ENCODE measurements at places on chromosomes 12 and 14.

DNA sequence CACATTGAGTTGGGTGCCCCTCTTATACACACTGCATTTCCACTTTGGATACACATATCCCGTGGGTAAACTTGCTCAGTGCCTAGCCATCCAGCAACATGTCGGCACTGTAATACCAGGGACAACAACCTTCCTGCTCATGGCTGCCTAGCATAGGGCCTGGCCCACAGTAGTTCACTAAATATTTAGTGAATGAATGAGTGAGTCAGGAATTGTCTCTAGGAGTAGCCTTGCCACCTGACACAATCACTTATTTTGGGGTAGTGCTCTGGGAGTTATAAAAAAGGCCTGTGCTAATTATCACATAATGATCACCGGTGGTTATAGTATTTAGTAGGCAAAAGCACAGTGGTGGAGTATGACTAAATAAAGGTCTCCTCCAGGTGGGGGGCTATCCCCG lies 8.5 kb upstream of the NUMB start:
- H3K27ac ChIP-seq = peak overlapping the region; percentile 98
- peaks cover 58% of the 10 kb centered on the region for H3K4me1 ChIP-seq
- no peaks in the 10 kb centered on the region for H3K36me3 ChIP-seq
- DNase-seq = no peak
- peaks cover 2% of the 10 kb centered on the region for H3K27me3 ChIP-seq
- no peak overlapping the region for H3K4me3 ChIP-seq

- H3K27ac ChIP-seq = no peak overlapping the region
- peaks cover 27% of the 10 kb centered on the region for H3K27me3 ChIP-seq
- H3K36me3 ChIP-seq = peaks cover 7% of the 10 kb centered on the region
- H3K4me1 ChIP-seq = peaks cover 32% of the 10 kb centered on the region
These were observed 3.0 kb upstream of the BLOC1S1 start for GRCh38 chr12:55712700-55713415.

DNA sequence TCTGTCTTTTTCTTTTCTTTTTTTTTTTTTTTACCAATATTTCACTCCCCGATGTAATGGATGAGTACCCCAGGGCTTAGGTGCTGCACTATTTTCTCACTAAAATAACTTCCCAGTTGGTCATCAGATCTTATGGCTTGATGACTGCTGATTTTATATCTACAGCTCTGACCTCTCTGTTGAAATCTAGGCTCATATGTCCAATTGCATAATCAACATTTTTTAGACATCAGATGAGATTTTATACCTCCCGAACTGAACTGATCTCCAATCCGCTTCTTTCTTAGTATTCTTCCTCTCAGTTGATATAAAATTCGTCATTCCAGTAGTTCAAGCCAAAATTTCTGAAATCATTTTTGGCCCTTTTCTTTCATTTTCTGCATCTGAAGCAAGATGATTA lies 1236.5 kb downstream of the SLC16A7 start:
- H3K27ac ChIP-seq = no peak overlapping the region
- H3K27me3 ChIP-seq = no peaks in the 10 kb centered on the region
- peaks cover 2% of the 10 kb centered on the region for H3K4me1 ChIP-seq
- no peak for DNase-seq
- H3K4me3 ChIP-seq = no peak overlapping the region

DNA sequence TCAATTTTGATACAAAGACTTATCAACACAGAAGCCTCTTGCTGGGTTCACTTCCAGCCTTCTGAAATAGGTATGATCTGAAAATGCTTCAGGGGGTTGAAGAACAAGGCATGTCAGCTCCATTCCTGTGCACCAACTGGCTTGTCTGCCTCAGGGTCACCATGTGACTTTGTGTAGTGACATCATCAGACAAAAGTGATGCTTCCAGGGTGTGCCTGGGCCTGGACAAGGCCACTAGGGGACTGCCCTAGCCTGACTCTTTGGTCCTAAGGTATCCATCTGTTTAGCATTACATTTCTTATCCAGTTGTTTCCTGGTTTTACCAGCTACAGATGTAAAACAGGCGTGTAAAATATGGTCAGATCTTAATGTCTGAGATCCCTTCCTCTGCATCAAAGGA lies 155.6 kb downstream of the CAND1 start:
- H3K4me3 ChIP-seq = no peak overlapping the region
- DNase-seq = no peak
- no peaks in the 10 kb centered on the region for H3K27me3 ChIP-seq
- no peaks in the 10 kb centered on the region for H3K36me3 ChIP-seq

- H3K4me3 ChIP-seq = peak within 1 kb of the TSS; percentile 99
- peak; percentile 54 for DNase-seq
- H3K27ac ChIP-seq = peak within 1 kb of the TSS; percentile 95
- H3K4me1 ChIP-seq = peaks cover 68% of the 10 kb centered on the region
- peaks cover 21% of the 10 kb centered on the region for H3K27me3 ChIP-seq
These were observed at the start of gene ITGA5 for GRCh38 chr12:54419088-54419887. Gene ITGA5, minus strand, starts transcription at chr12:54419266. Its CDS starts 68 bp downstream, at chr12:54419198.

DNA sequence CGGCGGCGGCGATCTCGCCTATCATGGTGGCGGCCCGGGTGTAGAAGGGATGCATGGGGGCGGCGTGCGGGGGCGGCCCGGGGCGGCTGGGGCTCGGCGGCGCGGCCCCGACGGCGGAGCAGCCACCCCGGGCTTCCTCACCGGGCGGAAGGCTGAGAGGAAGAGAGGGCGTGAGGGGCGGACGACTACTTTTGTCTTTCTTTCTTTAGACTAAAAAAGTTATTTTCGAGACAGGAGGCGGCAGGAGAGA lies 240 bp downstream of the BTG1 start:
- peak overlapping the region; percentile 98 for H3K27ac ChIP-seq
- peaks cover 28% of the 10 kb centered on the region for H3K36me3 ChIP-seq
- peaks cover 34% of the 10 kb centered on the region for H3K4me1 ChIP-seq
- peak overlapping the region; percentile 99 for H3K4me3 ChIP-seq
- H3K27me3 ChIP-seq = peaks cover 16% of the 10 kb centered on the region

DNA sequence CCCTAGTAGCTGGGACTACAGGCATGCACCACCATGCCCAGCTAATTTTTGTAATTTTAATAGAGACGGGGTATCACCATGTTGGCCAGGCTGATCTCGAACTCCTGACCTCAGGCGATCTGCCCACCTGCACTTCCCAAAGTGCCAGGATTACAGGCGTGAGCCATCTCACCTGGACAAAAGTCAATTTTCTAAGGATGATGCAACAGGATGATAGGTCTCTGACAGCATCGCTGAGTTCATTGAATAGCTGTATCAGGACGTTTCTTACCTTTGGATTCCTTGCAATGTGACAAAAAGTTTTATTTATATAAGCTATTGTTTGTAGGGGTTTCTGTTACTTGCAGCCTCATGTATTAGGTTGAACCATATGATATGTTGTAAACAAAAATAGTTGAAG lies 55.5 kb upstream of the PCED1B start:
- H3K27ac ChIP-seq = no peak overlapping the region
- no peak for DNase-seq
- no peaks in the 10 kb centered on the region for H3K36me3 ChIP-seq
- H3K4me1 ChIP-seq = no peaks in the 10 kb centered on the region
- H3K4me3 ChIP-seq = no peak overlapping the region

- no peaks in the 10 kb centered on the region for H3K36me3 ChIP-seq
- peaks cover 19% of the 10 kb centered on the region for H3K4me1 ChIP-seq
- no peak overlapping the region for H3K4me3 ChIP-seq
- no peak overlapping the region for H3K27ac ChIP-seq
- no peak for DNase-seq
These were observed 14.0 kb upstream of the C1S start for GRCh38 chr12:7046383-7047105.

- H3K27me3 ChIP-seq = peaks cover 1% of the 10 kb centered on the region
- H3K4me3 ChIP-seq = no peak overlapping the region
- peaks cover 3% of the 10 kb centered on the region for H3K4me1 ChIP-seq
- H3K36me3 ChIP-seq = no peaks in the 10 kb centered on the region
These were observed 173.5 kb upstream of the KRR1 start for GRCh38 chr12:75684678-75685616.

DNA sequence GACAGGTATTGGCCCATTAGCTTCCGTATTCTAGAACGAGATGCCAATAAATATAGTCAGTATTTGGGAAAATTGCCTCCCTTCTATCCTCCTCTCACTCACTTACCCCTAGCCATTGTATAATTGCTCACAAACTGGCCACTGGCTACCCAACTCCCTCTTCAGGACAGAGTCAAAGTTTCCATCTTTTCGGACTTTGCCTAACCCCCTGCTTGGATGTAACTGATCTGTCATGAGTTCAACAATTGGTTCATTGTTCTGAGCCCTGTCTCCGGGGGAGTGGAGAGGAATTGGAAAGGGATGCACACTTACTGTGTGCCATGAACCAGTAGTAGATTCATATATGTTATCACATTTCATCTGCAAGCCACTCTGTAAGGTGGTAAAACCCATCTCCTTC lies 12.2 kb downstream of the MYRFL start:
- no peak for DNase-seq
- no peaks in the 10 kb centered on the region for H3K36me3 ChIP-seq
- H3K27me3 ChIP-seq = no peaks in the 10 kb centered on the region
- no peak overlapping the region for H3K4me3 ChIP-seq

GRCh38 chr12:76621582-76622024 lies 62.0 kb upstream of the OSBPL8 start:
- no peak overlapping the region for H3K4me3 ChIP-seq
- H3K36me3 ChIP-seq = no peaks in the 10 kb centered on the region
- DNase-seq = peak; percentile 59
- no peak overlapping the region for H3K27ac ChIP-seq
- peaks cover 11% of the 10 kb centered on the region for H3K4me1 ChIP-seq

DNA sequence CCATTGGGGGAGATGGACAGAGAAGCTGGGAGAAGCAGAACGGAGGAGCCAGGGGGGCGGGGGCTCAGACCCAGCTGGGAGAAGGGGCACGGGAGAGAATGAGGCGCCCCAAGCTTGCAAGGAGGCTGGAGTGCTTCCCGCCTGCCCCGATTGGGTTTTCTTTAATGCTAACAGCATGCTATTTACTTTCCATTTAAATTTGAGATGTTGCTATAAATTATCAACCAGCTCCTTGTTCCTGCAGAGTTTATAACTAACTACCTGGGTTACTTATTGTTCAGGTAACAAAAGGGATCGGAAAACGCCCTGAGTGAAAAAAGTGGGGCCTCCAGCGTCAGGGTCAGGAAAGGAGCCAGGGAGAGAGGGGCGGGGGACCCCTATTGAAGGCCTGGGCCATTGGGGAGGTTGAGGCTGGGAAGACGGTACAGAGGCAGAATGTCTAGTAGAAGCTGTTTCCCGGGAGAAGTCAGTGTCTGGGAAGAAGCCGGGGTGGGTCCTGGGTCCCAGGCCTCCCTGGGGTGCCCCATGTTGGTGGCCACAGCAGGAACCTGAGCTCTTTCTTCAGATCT lies 2.5 kb downstream of the HNF1A start:
- peaks cover 7% of the 10 kb centered on the region for H3K27me3 ChIP-seq
- H3K36me3 ChIP-seq = no peaks in the 10 kb centered on the region
- no peak overlapping the region for H3K27ac ChIP-seq
- H3K4me3 ChIP-seq = no peak overlapping the region
- H3K4me1 ChIP-seq = no peaks in the 10 kb centered on the region
- DNase-seq = no peak

GRCh38 chr12:30661210-30661609 lies 34.5 kb downstream of the IPO8 start:
- no peak overlapping the region for H3K4me3 ChIP-seq
- no peaks in the 10 kb centered on the region for H3K27me3 ChIP-seq
- DNase-seq = no peak
- H3K36me3 ChIP-seq = peaks cover 3% of the 10 kb centered on the region
- no peak overlapping the region for H3K27ac ChIP-seq
- no peaks in the 10 kb centered on the region for H3K4me1 ChIP-seq

- DNase-seq = no peak
- H3K4me1 ChIP-seq = peaks cover 22% of the 10 kb centered on the region
- peaks cover 30% of the 10 kb centered on the region for H3K36me3 ChIP-seq
- H3K27me3 ChIP-seq = peaks cover 4% of the 10 kb centered on the region
- no peak overlapping the region for H3K4me3 ChIP-seq
- H3K27ac ChIP-seq = no peak overlapping the region
These were observed 54.9 kb downstream of the ZFYVE21 start for GRCh38 chr14:103770500-103770899.

DNA sequence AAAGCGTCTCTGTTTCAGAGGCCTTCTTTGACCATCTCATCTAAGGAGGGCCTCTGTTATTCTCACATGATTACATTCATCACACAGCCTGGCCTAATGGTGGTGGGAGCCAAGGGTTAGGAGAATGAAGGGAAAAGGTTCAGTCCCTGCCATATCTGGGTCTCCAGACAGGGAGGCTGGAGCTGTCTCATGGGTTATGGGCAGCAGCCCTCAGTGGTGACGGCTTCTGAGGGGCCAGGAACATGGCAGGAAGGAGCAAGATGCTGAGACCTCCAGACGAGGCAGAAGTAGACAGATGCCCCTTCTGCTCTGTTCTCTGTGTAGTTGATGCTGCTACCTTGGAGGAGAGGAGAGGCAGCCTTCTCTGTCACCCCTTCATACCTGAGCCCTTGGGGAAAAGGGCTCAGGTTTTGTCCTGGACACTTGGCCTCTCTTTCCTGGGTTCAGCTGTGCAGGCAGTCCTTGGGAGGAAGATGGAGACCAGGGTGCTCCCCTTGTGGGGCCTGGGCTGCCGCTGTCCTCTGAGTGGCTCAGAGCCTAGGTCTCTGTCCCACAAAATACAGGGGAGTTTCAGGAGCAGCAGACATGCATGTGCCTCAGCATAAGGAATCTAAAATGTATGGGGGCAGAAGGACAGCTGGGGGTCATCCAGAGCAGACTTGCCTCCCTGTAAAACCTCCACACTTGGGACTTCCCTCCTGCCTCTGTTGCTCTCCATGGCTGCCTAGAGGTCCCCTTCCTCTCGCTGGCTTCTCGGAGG lies 3.6 kb downstream of the IFI27L2 start:
- H3K4me3 ChIP-seq = no peak overlapping the region
- peaks cover 8% of the 10 kb centered on the region for H3K4me1 ChIP-seq
- H3K36me3 ChIP-seq = no peaks in the 10 kb centered on the region
- peaks cover 6% of the 10 kb centered on the region for H3K27me3 ChIP-seq
- H3K27ac ChIP-seq = no peak overlapping the region
- no peak for DNase-seq

- H3K27me3 ChIP-seq = peaks cover 1% of the 10 kb centered on the region
- peak overlapping the region; percentile 48 for H3K27ac ChIP-seq
- H3K36me3 ChIP-seq = peaks cover 18% of the 10 kb centered on the region
- no peak for DNase-seq
- H3K4me1 ChIP-seq = peaks cover 46% of the 10 kb centered on the region
- no peak overlapping the region for H3K4me3 ChIP-seq
These were observed 5.1 kb downstream of the ARHGDIB start for GRCh38 chr12:14956024-14956891.

- H3K36me3 ChIP-seq = no peaks in the 10 kb centered on the region
- DNase-seq = no peak
- H3K27ac ChIP-seq = no peak overlapping the region
These were observed 85.1 kb upstream of the WSCD2 start for GRCh38 chr12:108043750-108044533.

DNA sequence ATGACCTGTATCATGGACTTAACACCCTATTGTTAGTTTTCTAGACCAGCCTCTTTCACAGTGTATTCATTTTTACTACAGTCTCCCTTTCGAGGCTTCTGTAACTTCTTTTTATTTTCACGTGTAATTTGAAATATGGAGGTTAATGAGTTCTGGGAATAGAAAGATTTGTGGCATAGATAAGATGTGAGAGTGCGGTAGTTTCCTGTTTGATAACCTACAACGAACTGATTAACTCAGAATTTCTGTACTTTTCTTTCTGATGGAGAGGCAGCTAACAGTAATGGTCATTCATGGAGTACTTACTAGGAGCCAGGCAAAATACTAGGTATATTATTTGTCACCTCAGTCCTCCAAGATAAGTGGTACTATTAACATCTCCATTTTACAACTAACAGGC lies 21.2 kb downstream of the POLR3B start:
- H3K27ac ChIP-seq = no peak overlapping the region
- H3K27me3 ChIP-seq = no peaks in the 10 kb centered on the region
- no peak for DNase-seq
- no peaks in the 10 kb centered on the region for H3K4me1 ChIP-seq
- H3K36me3 ChIP-seq = peaks cover 21% of the 10 kb centered on the region
